Kidney glomerular epithelial cell (primary cell): ENCODE measurements at places on chromosomes 5 and 9.
A peak's percentile ranks its signal among the peaks of the same experiment; 100 is the strongest.

DNA sequence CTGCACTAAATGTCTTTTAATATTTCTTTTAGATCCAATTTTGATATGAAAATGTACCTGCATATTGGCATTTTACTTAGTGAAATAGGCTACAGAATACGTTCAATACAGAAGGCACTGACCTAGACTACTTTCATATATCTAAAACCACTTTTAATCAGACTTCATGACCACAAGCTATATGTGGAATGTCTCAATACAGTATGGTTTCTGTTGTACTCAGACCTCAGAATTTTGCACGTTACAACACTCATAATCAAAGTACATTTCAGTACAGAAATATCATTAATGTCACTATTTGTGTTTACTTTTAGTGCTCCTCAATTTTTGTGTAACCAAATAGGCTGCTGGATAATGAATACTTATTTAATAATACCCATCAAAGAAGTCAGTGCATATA lies 74.8 kb downstream of the MEF2C start:
- DNase-seq: no peak

DNA sequence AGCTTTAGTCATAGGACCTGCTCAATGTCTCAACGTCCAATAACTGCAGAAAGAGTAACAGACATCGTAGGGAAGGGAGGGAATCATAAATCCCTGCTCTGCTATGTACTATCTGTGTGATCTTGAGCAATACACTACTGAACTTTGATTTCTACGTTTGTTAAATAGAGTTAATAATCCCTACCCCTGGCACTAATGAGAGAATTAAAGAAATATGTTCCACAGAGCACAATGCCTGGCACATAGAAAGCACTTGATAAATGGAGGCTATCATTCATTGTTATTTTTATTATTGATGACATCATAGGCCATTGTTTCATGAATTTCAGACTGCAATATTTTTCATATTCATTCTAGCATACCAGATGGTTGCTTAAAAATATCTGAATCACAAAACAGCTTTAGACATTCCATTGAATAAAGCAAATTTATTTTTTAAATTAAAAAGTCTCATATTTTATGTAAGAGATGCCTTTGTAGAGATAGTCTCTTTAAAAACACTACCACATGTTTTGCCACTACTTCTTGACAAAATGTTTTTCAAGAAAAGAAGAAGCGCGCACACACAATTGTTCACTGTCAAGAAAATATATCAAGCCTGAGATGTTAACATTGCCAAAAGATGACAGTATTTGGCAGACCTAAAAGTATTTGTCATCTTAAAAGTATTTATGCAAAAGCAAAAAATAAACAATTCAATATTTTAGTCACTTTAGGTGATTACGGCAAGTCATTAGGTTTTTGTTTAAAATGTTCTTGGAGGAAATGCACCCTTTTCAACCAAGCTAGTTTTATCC lies 108.5 kb downstream of the EBF1 start:
- DNase-seq: no peak

DNA sequence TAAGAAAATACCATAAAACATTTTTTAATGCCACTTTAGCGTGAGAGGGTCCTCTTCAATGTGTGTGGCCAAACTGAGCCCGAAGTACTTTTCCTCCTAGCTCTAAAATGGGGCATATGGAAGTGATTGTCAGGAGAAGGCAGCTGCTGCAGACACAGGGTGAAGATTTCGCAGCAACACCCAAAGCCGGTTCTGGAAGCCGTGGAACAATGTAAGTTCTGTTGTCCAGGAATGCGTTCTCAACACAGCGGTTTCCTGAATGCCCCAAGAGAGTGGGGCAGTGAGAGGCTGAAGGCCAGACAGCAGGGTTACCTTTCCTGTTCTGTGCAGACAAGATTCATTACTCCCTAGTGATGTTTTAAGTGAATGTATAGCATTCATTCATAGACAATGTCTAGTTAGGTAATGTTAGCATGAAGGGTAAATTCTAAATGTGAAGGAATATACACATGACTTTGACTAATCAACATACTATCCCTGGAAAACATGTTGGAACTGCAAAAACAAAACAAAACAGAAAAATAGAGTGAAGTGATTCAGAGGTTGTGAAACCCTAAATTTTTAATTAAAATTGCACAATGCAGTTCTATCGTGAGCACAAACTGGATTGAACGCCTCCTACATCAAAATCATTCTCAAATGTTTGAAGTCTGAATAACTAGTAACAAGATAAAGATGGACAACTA lies 197.0 kb upstream of the SEMA6A start:
- DNase-seq: no peak

DNA sequence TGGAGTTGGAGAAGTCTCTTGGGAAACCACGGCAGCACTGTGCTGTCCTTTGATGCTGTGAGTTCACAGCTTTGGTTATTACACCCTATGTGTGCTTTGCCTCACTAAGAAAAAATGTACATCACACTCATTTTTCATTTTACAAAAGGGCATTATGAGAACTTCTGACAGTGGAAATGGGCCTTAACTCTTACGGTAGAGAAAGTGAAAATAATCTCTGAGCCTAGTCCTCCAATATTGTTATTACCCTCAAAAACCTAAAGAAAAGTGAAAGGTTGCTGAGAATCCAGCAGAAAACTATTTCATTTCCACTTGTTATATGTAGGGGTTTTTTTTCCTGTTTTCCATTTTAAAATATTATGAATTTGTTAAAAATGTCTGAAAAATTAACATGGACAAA lies 8.2 kb upstream of the OR13D1 start:
- no peak for DNase-seq

GRCh38 chr9:70964861-70965260 lies 156.6 kb downstream of the TRPM3 start:
- DNase-seq: no peak

- peak; percentile 80 for DNase-seq
These were observed 33.2 kb downstream of the CSF1R start for GRCh38 chr5:150052956-150053712.

GRCh38 chr9:95112436-95113280 lies 204.9 kb downstream of the FANCC start:
- DNase-seq: no peak

- peak; percentile 8 for DNase-seq
These were observed 445.0 kb upstream of the TRPC7 start for GRCh38 chr5:136810261-136810801.

DNA sequence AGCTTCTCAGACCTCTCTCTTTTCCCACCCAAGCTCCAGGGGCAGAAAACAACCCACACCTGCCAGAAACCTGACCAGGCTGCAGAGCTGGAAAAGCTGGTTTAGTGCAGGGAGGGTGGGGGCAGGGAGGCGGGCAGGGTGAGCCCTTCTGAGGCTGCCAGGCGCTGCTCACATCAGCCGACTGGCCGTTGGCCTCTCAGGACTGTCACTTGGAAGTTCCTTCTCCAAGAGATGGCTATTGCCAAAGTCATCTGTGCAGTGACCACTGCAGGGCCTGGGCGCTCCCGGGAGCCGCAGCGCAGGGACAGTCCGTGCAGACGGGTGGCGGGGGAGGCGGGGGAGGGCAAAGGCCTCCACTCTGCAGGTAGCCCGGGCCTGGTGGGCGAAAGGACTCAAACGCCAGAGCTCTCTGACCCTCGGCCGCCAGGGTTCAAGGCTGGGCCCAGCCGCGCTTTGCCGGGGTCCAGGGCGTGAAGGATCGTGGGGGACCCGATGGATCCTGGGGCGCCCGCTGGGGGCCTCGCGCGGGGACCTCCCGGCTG lies 205.0 kb upstream of the IER5L start:
- DNase-seq: no peak

DNA sequence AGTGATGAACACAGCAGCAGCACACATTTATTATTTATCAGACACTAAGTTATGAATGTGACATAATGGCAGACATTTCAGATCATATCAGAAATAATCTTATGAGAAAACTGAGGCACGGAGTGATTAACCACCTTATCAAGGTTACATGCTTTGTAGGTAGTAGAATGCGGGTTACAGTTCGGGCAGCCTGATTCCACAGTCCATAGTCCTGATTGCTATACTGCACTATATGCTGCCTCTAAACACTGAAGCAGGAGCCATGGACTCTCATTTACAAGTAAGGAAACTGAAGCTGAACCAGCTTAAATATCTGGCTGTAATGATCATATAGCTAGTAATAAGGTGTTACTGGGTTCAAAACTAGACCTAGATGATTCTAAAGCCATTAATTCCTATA lies 291.3 kb upstream of the ADAMTSL1 start:
- no peak for DNase-seq

- no peak for DNase-seq
These were observed 1.2 kb upstream of the PCDH1 start for GRCh38 chr5:141879426-141879759.

DNA sequence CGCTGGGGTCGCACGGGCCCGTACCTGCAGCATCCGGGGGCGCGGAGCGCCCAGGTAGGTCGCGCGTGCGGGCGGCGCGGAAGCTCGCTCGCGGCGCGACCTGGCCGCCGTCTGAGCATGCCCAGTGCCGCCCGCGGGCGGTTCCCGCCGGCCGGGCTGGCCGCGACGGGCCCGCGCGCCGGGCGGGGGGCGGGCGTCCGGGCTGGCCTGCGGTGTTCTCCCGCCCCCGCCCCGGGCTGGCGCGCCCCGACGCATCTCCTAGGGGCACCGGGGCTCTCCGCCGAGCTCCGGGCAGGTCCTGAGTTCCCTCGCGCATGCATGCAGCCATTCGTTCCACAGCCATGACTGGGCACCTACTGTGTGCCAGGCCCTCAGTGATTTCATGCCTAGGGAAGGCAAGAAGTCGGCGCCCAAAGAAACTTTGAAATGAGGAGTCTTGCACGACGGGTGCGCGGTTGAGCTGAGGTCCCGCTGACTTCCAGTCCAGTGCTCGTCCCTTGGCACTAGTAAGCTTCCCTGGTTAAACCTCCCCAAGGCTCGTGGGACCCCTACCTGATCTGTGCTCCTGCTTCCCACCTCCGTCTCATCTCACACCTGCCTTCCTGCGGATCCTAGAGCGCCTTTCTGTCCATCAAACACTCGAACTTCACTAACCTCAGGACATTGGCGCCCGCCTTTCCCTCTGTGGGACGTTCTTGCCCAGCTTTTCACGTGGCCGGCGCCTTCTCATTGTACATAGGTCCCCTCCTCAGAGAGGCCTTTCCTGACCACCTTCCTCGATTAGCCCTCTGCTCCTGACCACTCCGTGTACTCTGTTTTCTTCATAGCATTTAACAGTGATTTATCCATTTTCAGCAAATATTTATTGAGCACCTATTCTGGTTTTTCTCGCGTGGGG lies at the start of gene PTPN3:
PTPN3 (minus strand) TSS at position 113 of the 898 bp plus-strand sequence. CDS start 34,873 bp downstream, outside the sequence.
- no peak for DNase-seq

GRCh38 chr5:159552751-159553150 lies 222.5 kb upstream of the IL12B start:
- no peak for DNase-seq

GRCh38 chr5:28463728-28464127 lies 1425.3 kb upstream of the CDH9 start:
- DNase-seq: no peak

DNA sequence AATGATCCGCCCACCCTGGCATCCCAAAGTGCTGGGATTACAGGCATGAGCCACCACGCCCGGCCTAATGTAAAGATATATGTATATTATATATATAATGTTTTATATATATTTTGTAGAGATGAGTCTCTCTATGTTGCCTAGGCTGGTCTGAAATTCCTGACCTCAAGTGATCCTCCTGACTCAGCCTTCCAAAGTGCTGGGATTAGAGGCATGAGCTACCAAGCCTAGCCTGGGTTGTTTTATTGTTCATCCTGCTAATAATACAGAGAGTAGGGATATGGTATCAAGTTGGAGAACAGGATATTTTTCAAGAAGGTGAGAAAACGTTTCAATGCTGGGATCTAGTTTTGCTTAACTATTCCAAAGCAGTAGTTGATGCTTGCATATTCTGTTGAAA lies 2.9 kb downstream of the SEC24A start:
- DNase-seq: no peak

DNA sequence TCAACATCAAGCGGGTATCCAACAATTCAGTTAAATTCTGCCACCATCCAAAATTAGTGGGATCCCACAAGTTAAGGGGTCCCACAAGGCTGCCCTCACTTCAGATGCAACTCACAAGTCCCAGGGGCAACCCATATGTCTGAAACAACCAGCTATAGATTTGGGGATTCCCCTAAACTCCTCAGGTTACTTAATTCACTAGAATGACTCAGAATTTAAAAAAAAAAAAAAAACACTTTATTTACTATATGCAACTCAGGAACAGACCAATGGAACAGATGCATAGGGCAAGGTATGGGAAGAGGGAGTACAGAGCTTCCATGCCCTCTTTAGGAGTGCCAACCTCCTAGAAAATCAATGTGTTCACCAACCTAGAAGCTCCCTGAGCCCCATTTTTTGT lies 15.1 kb downstream of the AUH start:
- DNase-seq: no peak

GRCh38 chr9:95511952-95512708 lies 4.6 kb downstream of the PTCH1 start:
- peak; percentile 11 for DNase-seq

GRCh38 chr5:159319363-159319762 lies 10.9 kb downstream of the IL12B start:
- DNase-seq: no peak

GRCh38 chr5:74946471-74946870 lies 80.3 kb upstream of the FAM169A start:
- no peak for DNase-seq
